ENCODE measurements at places on chromosomes 13 and 19.

GRCh38 chr13:43243711-43244110 is 220.3 kb downstream of the DNAJC15 start:
- DNase-seq = no peak

DNA sequence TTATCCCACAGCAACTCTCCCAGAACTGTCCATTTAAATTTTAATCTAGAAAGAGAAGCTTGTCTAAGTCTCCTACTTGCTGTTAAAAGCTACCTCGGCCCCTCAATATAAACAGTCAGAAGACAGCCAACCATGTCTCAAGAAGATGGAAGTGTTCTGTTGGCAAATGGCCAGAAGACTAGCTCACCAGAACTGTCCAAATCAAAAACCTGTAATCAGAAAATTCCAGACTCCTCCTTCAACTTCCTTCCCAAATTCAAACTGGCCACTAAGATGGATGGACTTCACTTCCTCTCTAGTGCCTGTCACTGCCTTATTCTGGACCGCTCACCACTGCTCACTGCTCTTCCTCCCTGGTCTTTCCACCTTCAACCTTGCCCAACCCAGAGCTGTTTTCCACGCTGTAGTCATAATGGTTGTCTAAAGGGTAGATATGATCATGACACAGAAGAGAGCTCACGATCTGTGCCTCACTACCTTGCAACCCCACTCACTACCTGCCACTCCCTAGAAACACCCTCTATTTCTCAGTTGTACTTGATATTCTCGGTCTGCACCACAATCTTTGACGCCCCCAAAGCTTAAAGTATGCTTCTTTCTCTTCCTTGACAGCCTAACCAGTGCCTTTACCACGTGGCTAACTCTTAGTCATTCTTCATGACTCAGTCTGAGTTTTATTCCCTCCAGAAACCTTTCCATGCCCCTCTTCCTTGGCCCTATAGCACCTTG is 9.2 kb downstream of the FGF14 start:
- DNase-seq = no peak

DNA sequence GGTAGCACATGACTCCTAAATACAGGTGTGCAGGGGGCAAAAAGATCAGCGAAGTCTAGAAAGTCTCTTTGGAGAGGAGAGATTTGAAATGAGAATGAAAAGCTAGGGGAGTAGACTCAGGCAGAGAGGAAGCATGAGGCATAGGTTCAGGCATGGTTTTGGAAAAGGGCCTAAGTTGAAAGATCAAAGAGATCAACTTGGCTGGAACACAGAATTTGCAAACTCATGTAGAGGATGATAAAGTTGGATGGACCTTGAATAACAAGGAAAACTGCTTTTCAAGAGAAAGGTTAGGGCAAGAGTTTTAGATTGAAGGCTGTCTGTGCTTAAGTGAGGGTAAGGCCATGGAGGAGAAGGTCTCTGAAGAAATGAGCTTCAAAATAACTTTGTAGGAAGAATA is 47.4 kb upstream of the UBAC2 start:
- DNase-seq = no peak

GRCh38 chr19:43534305-43534815 is 1.4 kb downstream of the ZNF575 start:
- no peak for DNase-seq

GRCh38 chr13:98234348-98234747 is 57.3 kb upstream of the RNF113B start:
- DNase-seq = no peak

DNA sequence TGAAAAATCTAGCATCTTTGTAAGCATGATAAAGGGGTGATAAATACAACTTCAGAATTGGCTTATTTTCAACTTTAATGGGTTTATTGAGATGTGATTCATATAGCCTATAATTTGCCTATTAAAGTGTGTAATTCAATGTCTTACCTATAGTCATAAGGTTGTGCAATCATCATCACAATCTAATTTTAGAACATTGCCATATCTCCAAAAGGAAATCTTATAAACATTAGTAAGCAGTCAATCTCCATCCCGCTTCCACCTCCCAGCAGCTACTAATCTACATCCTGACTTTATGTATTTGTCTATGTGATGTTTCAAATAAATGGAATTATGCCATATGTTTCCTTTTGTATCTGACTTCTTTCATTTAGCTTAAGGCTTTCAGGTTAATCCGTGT is 145.2 kb upstream of the KLHL1 start:
- no peak for DNase-seq

GRCh38 chr19:49498475-49498874 is 2.2 kb downstream of the RPS11 start:
- no peak for DNase-seq

DNA sequence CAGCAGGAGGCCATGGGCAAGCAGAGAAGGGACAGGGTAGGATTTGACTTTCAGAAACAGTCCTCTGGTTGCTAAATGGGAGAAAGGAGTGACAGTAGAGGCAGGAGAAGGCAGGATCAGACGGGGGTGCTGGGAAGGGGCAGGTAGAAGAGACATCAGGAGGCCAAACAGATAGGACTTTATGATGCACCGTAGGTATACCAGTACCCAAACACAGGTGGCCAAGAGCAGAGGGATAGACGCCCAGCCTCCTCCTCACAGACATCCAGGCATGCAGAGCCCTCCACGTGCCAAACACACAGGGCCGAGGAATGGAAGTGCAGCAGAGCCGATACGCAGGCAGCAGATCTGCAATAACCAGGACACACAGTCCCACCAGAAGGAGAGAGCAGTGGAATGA is 1.3 kb upstream of the AXL start:
- no peak for DNase-seq

- no peak for DNase-seq
Observed at GRCh38 chr13:101453784-101454201, 1.3 kb downstream of the ITGBL1 start.

DNA sequence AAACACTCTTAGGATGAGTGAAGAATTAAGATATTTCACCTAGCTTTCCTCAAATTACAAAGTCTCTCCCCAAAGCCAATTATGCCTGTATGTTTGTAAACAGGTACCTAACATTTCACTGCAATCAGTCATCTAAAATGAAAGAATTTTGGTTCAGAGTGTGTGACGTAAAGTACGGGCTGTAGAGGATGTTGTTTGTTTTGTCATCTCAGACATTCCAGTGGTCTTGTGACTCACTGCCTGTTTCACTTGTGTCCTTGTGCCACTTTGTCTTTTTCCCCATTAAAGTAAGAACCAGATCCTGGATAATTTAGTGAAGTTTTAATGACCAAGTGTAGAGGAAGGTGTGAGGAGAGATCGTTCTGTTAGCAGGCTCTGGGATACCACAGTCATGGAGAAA is 28.6 kb upstream of the EID2 start:
- DNase-seq = no peak

- no peak for DNase-seq
Observed at GRCh38 chr19:3345850-3346460, 20.4 kb upstream of the NFIC start.

DNA sequence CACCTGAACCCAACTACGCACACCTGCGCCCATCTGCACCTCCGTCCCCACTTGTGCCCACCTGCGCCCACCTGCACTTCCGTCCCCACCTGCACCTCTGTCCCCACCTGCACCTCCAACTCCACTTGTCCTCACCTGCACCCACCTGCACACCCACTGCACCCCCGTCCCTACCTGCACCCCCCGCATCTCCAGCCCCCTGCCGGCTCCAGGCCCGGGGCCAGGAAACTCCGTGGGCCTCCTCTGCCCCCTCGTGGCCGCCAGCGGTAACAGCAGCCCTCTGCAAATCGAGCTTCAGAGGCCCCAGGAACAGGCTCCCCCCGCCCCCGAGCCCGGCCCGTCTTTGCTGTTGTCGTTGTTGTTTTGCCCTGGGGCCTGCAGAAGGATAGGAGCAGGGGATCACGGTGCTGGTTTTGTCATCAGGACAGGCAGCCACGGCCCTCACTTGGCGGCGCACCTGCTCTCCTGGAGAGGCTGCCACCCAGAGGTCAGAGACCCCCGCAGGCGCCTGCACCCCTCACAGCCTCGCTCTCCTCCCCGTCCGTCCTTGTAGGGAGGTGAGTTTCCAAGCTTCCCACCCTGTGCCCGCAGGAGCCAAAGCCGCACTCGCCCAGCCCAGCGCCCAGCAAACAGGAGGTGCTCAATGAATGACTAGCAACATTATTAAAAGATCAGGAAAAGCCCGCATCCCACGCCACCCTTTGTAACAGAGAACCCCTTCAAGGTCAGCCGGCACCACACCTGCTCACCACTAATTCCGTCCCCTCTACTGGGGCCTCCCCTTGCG is 65.4 kb downstream of the GNG7 start:
- DNase-seq = peak; percentile 75

DNA sequence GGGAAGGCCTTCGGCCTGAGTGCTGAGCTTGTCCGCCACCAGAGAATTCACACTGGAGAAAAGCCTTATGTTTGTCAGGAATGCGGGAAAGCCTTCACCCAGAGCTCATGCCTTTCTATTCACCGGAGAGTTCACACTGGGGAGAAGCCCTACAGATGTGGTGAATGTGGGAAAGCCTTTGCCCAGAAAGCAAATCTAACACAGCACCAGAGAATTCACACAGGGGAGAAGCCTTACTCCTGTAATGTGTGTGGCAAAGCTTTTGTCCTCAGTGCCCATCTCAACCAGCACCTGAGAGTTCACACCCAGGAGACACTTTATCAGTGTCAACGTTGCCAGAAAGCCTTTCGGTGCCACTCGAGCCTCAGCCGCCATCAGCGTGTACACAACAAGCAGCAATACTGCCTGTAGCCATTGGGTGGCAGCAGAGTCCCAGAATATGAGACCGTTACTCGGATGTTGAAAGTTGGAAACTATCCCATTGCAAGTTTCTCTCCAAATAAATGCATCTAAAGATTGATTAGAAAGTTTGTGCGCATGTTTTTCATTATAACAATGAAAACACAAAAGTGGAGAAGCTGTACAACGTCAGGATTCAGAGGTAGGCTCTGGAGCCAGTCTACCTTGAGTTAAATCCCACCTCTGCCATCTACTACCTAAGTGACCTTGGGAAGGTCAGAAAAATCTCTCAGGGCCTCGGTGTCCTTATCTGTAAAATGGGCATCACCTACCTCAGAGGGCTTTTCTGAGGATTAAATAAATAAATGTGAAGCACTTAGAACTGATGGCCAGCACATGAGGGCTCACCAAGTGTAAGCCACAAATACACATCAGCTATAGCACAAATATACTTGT is 21.1 kb downstream of the ZNF473 start:
- peak; percentile 69 for DNase-seq

DNA sequence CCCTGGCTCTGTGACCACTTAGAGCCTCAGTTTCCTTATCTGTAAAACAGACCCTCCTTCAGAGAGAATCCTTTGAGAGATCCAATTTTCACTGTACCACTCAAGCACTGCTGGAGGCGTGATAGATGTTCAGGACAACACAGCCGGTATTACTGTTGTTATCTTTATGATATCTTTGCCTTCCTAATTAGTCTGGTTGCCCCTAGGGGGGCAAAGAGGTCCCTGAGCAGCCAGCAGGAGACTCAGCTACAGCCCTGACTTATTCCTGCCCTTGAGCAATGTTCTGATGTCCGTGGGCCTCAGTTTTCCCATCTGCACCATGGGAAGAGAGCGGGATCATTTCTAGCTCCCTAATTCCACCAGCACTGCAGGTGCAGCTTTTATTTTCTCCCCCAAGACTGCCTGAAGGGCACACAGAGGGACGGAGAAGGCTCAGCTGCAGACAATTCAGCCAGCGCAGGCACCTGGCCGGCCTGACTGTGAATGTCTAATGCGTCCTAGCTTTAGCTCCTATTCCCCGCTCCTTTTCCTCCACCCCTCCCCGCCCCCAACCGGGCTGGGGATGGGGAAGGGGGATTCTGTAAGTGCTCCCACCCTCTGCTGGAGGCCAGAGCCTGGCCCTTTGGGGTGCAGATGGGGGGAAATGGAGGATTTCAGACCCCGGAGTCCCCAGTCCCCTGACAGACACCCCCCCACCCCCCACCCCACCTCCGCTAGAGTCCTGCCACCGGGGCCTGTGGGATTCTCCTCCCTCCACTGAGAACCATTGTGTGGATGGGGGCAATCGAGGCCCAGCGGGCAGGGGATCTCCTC is 16.2 kb downstream of the TLE5 start:
- no peak for DNase-seq

DNA sequence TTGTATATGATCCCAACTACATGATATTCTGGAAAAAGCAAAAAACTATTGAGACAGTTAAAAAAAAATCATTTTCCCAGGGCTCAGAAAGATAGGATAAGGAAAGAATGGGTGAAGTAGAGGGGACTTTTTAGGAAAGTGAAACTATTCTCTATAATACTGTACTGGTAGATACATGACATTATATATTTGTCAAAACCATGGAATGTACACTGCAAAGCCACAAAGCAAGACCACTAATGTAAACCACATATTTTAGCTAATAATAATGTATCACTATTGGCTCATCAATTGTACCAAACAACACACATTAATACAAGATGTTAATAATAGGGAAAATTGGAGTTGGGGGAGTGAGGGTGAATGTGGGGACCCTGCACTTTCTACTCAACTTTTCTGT is 182.6 kb downstream of the EFNB2 start:
- DNase-seq = no peak

DNA sequence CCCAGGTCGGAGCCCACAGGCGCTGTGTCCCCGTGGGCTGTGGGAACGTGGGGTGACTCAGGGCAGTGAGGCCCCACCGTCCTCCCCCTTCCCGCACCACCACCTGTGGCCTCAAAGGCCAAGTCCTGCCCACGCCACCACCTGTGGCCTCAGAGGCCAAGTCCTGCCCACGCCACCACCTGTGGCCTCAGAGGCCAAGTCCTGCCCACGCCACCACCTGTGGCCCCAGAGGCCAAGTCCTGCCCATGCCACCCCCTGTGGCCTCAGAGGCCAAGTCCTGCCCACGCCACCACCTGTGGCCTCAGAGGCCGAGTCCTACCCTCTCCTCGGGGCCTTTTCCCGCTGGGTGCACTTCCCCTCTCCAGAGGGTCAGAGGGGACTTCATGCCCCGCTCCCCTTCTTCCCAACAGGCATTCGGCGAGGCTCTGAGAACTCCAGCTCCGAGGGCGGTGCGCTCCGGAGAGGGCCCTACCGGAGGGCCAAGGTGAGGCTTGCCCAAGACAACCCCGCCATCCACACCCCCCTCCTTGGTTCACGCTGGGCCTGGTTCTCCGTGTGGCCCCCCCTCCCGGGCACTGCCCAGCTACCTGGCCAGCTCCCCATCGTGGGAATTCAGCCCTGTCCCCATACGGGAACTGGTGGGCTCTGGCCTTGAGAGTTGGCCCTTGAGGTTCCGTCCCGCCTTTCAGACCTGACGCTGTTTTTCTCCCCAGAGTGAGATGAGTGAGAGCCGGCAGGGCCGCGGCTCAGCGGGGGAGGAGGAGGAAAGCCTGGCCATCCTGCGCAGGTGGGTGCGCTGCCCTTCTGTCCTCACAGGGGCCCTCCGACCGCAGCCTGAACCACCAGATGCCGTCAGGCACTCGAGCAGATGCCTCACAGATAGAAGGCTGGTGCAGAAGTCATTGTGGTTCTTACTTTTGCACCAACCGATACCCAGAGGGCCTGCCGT is 27.4 kb upstream of the F7 start:
- no peak for DNase-seq

- DNase-seq = no peak
Observed at GRCh38 chr13:40344270-40345148, 321.9 kb downstream of the FOXO1 start.

Measured in activated CD4-positive, alpha-beta T cell treated with anti-CD3 and anti-CD28 coated beads, Interleukin-2, amount 50 U/mL, for 1 hour (primary cell).